ENCODE measurements at places on chromosomes 12 and 14.
A peak's percentile ranks its signal among the peaks of the same experiment; 100 is the strongest.

- DNase-seq: no peak
Observed at GRCh38 chr14:78491048-78491447, 320.9 kb downstream of the NRXN3 start.

- no peak for DNase-seq
Observed at GRCh38 chr12:132116709-132117557, 27.2 kb downstream of the DDX51 start.

- DNase-seq: no peak
Observed at GRCh38 chr14:84493779-84494178, 1036.2 kb upstream of the FLRT2 start.

- no peak for DNase-seq
Observed at GRCh38 chr14:52080808-52081755, 12.2 kb upstream of the NID2 start.

DNA sequence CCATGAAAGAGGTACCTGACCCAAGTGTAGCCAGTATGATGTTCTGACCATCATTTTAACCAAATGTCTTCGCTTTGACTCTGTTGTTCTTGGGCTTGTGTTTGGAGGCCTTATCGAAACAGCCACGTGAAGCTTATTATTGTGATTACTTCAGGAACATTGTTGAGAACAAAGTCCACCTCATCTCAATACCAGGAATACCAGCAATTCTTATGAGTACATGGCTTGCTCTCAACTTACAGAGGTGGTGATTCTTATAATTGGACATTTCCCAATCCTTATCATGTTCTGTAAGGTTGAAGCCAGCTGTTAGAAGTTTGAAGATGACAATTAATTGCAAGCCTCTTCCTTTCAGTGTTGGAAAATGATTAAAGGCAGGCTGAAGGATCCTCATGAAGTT is 21.8 kb upstream of the RPS6KA5 start:
- DNase-seq: no peak

DNA sequence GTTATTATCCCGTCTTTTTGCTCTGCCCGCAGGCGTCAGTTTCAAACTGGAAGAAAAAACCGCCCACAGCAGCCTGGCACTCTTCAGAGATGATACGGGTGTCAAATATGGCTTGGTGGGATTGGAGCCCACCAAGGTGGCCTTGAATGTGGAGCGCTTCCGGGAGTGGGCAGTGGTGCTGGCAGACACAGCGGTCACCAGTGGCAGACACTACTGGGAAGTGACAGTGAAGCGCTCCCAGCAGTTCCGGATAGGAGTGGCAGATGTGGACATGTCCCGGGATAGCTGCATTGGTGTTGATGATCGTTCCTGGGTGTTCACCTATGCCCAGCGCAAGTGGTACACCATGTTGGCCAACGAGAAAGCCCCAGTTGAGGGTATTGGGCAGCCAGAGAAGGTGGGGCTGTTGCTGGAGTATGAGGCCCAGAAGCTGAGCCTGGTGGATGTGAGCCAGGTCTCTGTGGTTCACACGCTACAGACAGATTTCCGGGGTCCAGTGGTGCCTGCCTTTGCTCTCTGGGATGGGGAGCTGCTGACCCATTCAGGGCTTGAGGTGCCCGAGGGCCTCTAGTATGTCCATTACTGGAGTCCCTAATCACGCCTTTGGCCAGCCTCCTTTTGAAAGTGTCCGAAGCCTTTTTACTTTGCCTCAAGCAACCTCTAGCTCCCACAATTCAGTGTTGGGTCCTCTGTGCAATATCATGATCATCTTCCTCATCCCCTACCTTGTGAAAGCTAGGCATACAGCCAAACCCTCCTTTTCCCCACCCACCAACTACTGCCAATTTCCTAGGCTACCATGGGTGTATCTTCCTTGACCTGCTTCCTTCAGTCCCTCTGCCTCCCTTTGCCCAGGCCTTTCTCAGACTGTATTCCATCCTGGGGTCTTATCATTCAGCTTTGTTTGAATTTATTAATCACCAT is 891 bp downstream of the SPRYD4 start:
- peak; percentile 46 for DNase-seq

GRCh38 chr12:42686514-42687172 is 97.1 kb upstream of the PRICKLE1 start:
- no peak for DNase-seq

- no peak for DNase-seq
Observed at GRCh38 chr14:76576047-76576741, 185.1 kb upstream of the VASH1 start.

DNA sequence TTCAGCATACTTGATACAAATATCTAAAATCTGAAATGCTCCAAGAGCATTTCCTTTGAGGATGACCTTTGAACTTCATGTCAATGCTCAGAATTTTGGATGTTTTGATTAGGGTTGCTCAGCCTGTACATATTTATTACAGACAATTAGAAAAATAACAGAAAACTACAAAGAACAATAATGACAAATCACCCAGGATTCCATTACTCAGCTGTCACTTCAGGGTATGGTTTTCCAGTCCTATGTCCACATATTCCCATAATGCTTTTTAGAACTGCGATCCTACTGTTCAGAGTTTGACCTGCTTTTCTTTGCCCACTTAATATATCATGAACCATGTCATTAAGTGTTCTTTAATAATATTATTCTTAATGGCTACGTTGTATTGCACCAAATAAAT is 11.4 kb downstream of the DLGAP5 start:
- no peak for DNase-seq

GRCh38 chr14:79920180-79920692 is 291.1 kb downstream of the DIO2 start:
- no peak for DNase-seq

DNA sequence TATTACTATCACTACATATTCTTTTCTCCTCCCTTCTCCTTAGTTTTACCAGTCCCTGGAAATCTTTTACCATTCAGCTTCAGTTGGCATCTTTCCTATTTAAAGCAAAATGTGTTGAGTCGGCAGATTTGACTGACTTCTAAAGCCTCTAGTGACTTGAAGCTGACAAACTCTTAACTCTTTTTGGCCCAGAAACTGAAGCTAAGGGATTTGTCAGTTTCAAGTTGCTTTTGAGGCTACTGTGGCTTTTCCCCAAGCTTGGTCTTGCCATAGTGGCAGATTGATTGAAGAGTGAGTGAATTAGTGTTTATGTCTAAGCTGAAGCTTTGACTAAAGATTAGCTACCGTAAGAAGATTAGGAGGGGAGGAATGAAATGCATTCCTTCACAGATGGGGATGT is 104.0 kb downstream of the ETNK1 start:
- no peak for DNase-seq

DNA sequence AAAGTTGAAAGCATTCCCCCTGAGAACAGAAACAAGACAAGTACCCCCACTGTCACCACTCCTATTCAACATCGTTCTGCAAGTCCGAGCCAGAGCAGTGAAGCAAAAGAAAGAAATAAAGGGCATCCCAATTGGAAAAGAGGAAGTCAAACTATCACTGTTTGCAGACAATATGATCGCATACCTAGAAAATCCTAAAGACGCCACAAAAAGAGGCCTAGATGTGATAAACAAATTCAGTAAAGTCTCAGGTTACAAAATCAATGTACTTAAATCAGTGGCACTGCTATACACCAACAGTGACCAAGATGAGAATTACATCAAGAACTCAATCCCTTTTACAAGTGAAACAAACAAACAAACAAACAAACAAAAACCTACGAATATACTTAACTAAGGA is 87.7 kb upstream of the COCH start:
- no peak for DNase-seq

- no peak for DNase-seq
Observed at GRCh38 chr14:35362450-35362849, 42.1 kb downstream of the NFKBIA start.

- no peak for DNase-seq
Observed at GRCh38 chr12:68344126-68344525, 12.0 kb upstream of the MDM1 start.

GRCh38 chr14:21043974-21044618 is 1.9 kb downstream of the RNASE7 start:
- peak; percentile 91 for DNase-seq

DNA sequence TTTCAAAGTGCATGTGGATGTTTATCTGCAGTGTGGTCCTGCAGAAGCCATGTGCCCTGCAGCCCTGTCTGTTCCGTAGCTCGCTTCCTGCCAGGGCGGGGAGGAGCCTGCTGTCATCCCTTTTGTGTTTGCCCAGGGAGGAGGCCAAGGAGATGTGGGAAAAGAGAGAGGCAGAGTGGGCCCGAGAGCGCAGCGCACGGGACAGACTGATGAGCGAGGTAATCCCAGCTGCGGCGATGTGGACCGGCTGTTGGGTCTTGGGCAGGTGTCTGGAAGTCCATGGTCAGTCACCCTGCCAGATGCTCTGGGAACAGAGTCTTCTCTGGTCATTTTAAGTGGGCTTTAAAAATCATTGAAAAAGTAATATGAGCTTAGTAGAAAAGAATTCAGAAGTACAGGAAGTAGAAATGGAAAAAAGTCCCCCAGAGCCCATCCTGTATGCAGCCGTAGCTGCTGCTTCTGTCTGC is 12.8 kb downstream of the TCHP start:
- no peak for DNase-seq

DNA sequence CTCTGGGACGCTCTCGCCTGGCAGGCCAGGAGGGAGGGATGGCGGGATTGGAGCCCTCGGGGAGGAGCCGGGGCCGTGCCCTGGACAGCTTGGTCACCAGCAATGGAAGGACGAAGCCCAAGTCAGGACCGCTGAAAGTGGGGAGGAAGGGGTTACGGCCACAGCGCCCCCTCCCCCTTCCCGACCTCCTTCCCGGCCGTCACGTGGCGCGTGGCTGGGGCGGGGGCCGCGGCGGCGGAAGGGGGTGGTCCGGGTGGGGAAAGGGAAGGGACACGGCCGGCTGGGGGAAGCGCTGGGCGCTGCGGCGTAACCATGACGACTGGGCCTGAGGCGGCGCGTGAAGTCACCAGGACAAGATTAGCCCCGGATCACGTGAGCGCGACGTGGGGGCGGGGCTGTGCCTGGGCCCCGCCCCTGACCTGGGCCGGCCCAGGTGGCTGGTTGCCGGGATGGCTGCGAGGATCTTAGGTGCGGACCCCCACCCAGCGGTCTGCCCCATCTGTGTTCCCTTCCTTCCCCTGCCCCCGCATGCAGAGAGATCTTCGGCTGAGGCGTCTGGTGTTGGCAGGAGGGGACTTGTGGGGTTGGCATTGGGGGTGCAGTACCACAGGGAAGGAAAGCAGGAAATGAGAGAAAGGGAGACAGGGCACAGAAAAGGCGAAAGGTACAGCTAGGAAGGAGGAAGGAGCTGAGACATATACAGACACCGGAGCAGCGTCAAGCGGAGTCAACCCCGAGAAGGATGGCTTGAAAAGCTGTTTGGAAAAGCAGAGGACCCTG is 6.2 kb downstream of the MAP3K12 start:
- peak; percentile 94 for DNase-seq

DNA sequence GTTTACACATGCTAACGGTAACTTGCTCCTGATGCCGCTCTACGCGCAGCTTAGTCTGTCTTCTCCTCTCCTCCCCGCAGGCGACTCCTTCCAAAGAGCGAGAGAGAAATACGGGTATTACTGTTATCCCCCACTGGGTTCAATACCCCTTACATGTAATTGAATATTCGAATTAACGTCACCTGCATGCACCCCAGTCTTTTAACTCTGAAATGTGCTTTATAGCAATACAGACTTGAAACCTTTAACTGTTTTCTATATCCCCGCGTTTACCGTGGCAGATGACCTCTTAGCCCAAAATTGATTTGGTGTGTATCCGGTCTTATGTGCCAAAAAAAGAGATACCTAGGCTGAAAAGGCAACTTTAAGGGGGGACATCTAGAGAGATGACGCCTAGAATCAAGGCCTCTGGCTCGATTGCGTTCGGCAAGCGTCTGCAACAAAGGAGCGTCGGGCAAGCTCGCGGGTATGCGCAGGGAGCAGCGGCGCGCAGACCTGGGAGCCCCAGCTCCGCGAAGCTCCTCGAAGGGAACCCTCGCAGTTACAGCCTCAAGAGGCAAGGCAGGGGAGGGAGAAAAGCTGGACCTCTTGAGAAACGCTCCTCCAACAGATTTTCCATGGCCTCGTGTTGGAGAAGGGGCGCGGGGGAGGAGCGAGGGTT is 6.8 kb upstream of the FOXG1 start:
- no peak for DNase-seq

DNA sequence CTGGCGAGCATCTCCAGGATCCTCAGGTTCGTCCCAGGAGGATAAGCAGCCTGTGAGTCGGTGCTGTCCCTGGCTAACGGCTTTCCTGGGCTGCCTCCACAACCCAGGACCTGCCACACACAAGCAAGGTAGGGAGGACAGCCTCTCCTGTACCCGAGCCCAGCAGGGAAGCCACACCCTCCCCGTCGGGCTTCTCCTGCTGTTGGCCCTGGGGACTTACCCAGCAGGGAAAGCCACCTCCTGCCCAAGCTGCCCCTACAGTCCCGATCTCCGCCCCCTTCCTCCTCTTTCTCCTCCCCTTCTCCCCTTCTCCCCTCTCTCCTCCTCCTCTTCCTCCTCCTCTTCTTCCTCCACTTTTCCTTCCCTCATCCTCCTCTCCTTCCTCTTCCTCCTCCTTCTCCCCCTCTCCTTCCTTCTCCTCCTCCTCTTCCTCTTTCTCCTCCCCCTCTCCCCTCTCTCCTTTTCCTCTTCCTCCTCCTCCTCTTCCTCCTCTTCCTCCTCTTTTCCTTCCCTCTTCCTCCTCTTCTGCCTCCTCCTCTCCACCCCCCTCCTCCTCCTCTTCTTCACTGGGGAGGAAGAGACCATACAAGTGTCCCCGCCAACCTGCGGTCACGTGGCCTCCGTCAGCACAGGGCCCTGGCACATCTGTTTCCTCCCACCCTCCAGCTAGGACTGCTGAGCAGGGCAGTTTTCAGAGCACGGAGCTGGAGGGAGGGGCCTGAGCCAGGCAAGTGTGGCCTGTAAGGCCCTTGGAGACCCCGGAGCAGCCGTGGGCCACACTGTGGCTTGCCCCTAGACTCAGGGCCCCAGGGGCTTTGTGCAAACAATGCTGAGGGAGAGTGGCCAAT is 17.3 kb upstream of the RFLNA start:
- peak; percentile 45 for DNase-seq

DNA sequence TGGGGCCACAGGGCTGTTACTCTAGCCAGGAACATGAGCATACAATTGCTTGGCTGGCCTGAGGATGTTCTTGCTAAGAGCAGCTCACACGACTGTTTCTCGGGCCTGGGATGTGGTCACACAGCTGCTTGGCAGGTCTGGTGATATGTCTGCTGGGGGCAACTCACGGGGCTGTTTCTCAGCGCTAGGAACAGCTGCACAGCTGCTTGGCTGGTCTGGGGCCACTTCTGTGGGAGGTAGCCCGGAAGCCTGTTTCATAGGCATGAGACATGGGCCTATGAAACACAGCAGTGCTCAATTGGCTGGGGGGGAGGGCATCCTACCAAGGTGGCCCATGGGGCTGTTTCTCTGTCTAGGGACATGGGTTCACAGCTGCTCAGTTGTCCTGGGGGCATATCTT is 73.4 kb upstream of the DDHD1 start:
- no peak for DNase-seq

Measured in hematopoietic multipotent progenitor cell treated with erythropoietin and hydrocortisone succinate and interleukin-3 and kit ligand, for 4 days (in vitro differentiated cells).